ENCODE measurements at places on chromosomes 16 and 17.

DNA sequence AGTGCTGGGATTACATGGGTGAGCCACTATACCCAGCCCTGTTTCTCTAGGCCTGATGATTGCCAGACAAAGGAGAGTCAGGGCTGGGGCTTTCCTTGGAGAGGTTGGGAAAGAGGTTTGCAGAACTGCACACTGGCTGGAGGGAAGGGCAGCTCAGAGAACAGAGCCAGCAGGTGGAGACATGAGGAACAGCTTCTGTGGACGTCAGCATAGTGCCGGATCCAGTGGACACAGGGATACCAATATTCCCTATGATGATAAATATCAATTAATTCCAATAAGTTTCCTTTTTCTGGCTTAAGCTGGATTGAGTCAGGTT is 43.2 kb upstream of the SCNN1B start:
- no peak for DNase-seq

DNA sequence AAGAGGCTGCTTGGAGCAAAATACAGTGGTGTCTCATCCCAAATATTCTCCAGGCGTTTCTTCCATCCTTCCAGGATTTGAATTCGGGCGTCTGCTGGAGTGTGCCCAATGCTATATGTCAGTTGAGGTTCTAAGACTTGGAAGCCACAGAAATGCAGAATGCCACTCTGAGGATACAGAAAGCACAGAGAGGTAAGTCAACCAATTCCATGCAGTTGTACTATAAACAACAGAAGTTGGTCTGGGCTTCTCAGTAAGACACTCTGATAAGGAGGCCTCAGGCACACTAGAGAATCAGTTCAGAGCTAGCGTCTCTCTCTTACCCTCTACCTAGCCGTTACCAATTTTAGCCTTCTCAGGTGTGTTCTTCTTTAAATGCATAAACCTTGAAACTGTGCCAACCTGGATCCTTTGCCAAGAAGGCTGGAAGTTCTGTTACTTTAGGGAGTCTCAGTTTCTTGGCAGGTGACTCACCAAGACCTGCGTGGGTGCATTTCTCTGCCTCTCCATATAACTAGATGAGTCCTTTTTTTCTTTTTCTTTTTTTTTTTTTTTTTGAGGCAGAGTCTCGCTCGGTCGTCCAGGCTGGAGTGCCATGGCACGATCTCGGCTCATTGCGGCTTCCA is 15.1 kb downstream of the NQO1 start:
- no peak for DNase-seq

DNA sequence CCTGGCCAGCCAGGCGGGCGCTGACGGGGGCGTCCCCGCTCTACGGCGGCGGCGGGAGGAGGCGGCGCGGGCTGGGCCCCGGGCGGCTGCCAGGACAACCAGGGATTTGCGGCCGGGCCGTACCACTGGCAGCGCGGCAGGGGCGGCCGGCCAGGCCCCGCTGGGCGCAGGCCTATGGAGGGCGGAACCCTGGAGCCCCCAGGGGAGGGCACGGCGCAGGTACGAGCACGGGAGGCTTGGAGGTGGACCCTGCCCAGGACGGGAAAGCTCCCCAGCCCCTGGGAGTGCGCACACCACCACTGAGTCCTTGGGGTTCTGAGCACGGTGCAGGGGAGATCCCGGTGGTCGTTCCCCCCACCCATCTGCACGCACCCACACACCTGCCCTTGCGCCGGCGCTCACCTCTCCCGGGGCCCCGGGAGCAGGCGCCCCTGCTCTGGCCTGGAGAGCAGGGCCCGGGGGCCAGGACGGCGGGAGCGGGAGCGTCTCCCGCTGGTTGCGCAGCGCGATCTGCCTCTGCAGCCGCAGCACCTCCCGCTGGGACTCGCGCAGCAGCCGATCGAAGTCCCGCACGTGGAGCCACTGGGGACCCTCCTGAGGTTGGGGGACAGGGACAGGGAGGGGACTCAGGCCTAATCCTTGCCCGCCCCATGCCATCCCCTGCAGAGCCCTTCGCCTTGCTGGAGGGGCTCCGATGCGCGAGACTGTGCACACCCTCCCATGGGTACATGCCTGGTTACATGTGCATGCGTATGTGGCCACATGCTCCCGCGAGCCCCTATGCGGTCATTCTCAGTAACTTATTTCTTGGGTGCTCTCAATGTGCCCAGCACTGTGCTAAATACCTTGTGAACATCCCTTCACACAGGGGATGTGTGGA is 3.9 kb downstream of the TSPOAP1 start:
- no peak for DNase-seq

DNA sequence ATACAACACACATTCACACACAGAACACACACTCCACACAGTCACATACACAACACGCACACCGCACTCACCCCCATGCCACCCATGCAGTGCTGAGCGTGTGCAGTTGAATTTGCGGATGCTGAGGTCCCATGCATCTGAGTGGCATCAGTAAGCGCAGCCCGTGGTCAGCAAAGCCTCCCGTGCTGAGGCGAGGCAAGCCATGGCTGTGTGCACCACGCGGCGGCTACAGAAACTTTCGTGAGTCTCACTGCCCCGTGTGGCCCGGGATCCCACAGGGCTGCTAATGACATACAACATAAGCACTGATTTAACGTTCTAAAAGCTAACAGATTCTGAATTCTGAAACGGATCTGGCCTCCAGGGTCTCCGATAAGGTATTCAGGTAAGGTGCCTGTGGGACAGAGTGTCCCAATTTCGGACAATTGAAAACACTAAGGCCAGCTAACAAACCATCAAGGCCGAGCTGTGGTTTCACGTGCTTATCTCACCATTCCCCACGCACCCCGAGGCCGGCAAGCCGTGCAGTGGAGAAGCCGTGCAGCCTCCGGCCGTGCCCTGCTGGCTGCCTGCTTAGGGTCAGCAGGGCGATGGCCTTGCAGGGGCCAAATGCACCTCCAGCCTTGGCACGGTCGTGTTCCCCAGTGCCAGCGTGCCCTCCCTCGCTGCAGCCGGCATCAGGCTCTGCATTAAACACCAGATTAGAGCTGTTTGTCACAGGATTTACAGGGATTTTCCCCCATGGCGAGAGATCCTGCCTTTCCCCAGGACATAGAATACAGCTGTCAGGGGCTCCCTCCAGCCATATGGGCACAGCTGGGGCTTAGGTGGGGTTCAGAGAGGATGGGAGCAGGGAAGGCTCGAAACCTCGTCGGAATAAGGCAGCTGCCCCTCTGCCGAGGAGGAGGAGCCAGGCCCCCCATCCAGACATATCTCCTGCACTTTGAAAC is 191.7 kb downstream of the C16orf95 start:
- DNase-seq = no peak

- DNase-seq = no peak
Measured at GRCh38 chr16:11245988-11246387, 10.0 kb downstream of the SOCS1 start.

DNA sequence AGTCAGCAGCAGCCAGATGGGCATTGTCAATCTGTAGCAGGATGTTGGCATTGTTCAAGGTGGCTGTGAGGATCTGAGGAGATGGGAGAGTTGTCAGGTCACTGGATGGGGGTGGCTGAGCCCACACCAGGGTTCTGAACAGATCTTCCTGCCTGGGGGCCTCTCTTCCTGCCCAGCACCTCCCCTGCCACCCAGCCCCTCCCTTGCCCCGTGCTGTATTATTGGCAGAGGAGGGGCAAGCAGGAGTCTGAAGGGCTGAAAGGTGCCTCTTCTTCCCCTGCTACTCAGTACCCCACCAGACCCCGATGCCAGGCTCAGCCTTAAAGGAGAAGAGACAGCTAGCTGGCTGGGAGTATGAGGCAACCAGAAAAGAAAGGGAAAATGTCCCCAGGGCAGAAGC is 93.0 kb downstream of the GOSR1 start:
- DNase-seq = no peak
